ENCODE measurements at places on chromosomes 4 and X.

DNA sequence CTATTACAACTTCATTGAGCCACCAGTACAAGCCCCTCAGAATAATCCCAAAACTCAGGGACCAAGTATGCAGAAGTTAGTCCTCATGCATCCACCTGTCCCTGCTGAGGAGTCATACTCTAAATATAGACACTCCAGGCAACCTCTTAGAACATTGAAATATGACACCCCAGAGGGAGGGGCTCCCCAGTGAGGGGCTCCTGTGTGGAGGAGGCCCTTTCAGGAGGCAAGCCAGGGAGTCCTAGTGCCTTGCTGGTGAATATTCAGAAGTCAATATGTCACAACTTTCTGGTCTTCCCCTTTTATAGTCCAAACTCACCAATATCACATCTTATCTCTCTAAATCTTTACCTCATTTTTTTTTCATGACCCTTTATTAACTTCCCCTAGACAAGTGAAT is 1.6 kb upstream of the ARMCX6 start:
- DNase-seq: no peak

DNA sequence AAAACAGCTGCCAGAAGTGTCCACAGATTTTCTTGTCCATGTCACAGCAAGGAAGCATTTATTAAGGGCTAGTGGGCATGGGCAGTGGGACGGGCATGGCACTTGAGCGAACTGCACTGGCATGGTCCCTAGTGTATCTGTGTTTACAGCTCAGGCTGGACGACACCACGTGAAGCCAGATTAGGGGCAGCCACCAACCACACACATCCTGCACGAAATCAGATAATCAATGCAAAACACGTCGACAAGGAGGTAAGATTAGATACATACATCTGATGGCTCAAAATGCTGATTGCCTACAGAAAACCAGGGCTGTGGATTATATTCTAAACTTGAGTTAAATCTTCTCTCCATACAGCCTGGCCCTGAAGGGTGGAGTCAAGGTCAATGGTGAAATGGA is 103.8 kb upstream of the ATP6AP2 start:
- DNase-seq: no peak

- DNase-seq: no peak
Measured at GRCh38 chr4:660401-660800, 13.7 kb downstream of the ATP5ME start.

DNA sequence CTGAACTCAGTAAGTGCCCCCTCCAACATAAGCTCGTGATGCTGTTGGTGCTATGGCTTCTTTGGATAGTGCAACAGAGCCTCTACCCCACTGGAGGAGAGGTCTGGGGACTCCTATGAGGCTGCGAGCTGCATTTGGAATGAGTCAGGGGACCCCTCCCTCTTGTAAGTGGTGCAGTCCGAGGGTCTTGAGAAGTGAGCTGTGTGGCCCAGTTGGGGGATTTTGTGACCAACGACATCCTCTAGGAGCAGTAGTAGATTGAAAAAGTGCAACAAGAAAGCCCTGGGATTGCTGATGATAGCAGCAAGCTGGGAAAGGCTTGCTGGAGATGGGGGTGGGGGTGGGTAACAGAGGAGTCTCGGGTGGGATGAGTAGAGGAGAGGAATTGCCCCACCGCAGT is 3.1 kb downstream of the FRMPD3 start:
- DNase-seq: no peak

DNA sequence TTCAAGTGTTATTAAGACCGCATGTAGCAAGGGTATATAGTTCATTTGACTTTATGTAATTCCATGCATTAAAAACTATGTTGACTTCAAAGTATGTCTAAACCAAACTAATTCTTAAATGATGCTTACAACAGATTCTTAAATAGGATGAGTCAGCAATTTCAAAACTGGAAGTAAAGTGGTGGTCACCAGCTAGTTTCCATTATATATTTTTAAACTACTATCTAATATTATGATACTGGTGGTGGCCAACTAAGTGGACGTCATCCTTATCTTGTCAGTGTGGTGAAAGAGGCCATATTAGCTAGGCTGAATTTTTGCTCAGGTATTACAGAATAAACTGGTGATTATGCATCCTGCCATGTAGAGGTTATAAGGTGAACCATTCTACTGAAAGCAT is 1.2 kb downstream of the IL15 start:
- DNase-seq: no peak

DNA sequence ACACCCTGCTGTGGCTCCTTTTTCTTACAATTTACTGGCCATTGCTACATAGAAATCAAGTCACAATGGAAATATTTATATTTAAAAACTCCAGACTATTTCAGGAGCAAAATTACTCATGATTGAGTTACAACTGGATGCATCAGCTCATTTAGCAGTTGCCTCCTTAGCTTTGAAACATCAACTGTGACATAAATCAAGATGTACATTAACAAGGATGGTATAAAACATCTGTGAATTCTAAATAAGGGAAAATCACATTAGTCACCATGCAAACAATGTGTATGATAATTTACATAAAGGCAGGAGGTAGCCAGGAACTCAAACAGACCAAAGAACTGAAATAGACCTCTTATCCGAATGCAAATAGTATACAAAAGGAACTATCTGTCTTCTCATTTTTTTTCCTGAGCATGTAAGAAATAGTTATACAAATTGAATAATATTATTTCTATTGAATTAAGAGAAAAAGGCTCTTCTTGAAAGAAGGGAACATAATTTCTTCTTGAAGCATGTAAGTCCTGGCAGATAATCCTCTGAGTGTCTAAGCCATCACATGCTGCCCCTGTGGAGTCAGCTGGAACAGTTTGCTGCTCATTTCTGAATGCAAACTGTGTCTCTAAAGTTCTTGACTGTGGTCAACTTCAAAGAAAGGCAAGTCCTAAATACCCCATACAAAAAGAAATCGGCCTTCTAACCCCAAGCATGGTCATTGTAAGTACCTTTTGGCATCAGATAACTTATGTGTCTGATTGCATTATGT is 151.2 kb downstream of the NAA11 start:
- no peak for DNase-seq

DNA sequence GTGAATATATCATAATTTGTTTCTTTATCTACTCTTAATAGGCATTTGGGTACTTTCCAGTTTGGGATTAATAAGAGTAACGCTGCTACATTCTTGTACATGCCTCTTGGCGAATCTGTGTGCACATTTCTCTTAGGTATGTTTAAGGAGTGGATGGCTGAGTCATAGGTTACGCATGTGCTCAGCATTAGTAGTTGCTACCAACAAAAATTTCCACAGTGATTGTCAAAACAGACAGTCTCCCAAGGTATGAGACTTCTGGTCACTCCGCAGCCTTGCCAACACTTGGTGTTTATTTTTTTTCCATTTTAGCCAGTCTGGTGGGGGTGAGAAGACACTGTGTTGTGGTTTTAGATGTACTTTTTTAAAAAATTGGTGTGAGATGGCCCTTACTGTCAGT is 44.6 kb downstream of the FGFBP1 start:
- DNase-seq: no peak

GRCh38 chr4:150402871-150403272 is 179.1 kb upstream of the MAB21L2 start:
- no peak for DNase-seq

DNA sequence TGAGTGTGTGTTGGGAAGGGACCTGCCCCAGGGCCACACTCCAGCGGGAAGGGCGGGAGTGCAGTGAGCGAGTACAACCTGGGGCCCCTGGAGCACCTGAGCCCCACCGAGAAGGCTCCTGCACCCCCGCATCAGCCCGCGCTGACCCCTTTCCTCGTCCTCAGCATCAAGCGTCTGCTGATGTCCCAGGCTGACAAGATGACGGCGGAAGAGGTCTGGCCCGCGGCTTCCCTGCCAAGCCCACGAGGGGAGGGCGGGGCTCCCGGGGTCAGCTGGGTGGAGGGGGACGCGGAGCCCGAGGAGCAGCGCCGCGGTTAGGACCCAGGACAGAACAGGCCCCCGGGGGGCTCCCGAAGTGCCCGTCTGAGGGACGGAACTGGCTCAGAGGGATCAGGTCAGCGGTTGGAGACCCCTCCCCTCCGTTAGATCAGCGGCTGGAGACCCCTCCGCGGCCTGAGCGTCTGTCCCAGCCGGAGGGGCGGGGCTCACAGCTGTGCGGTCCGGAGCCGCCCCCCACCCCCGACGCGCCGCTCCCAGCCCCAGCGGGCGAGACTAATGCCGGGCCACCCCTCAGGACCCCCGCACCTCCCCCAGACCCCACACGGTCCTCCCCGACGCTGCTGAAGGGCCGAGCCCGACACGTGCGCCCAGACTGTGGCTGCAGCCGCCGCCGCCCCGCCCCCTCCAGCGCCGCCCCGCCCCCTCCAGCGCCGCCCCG is 6.7 kb downstream of the MYL5 start:
- DNase-seq: no peak

- no peak for DNase-seq
Measured at GRCh38 chrX:129744861-129745321, 6.1 kb downstream of the XPNPEP2 start.

Data from stimulated activated CD4-positive, alpha-beta T cell treated with anti-CD3 and anti-CD28 coated beads, Interleukin-2, amount 100 ng/mL, for 48 hours (primary cell).